ENCODE measurements at places on chromosomes 3 and 15. TPM values are rescaled to one million over a fixed set of nuclear protein-coding genes. Genes with fewer than 3 reads are reported as not detected.

Gene GPR15
- total RNA-seq, result not detected

Gene VGLL3
- 43.0 TPM for total RNA-seq

Gene FBXL2
- 13.8 TPM for total RNA-seq

Gene GPR87
- total RNA-seq, result 3.2 TPM

Gene CPNE9
- not detected for total RNA-seq

Gene SERINC4
- not detected for total RNA-seq

Gene ATP13A5
- not detected for total RNA-seq

Measured in myometrial cell (primary cell).